ENCODE measurements at places on chromosomes 2 and 18.

DNA sequence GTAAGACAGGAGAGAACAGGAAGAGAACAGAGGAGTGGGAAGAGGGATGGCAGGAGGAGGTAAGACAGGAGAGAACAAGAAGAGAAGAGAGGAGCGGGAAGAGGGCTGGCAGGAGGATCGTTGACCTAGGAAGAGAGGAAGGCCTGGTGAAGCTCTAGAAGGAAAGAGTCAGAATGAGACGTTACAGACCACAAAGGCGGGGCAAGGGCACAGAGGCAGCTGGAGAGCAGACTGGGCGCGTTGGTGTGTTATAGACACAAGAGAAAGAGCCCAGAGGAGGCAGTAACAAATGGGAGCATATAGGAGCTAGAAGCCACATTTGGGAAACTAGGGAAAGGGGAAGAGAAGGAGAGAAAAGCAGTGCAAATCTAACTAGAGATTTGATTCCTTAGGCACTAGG, 26.6 kb downstream of the PTRHD1 start:
- DNase-seq = no peak

DNA sequence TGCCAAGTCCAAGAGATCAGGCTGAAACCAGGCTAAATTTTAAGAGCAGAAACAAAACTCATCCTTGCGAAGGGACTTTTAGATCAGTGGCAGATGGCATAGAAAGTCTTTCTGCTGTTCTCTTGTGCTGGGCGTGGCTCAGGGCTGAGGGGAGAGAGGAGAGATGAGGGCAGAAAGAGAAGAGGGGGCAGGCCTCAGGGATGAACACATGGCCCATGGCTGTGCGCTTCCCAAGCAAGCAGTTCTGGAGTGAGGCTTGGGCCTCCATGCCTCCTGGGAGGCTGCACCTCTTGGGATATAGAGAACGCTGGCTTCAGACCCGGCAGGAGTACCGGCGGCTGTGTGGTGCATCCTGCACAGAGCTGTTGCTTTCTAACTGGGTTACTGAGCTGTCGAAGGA, 41.0 kb downstream of the HPCAL1 start:
- DNase-seq = no peak

- DNase-seq = no peak
Measured at GRCh38 chr2:131419441-131419840, 55.5 kb upstream of the RAB6D start.

GRCh38 chr18:67301592-67301991, 214.9 kb downstream of the DSEL start:
- DNase-seq = no peak

DNA sequence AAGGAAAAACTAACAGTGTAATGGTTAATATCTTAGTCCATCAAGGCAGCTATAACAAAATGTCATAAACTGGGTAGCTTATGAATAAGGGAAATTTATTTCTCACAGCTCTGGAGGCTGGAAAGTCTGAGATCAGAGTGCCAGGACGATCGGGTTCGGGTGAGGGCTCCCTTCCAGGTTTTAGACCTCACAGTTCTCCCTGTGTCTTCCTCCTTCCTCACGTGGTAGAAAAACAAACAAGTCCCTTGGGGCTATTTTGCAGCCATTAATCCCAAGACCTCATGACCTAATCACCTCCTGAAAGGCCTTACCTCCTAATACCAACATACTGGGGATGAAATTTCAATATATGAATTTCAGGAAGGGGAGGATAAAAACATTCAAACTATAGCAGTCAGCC, 455.9 kb downstream of the CNTNAP5 start:
- DNase-seq = no peak

Data from T-helper 1 cell (primary cell).